Frontal cortex (tissue), 4 donors: ENCODE measurements at places on chromosomes 12 and 14.

GRCh38 chr12:48803675-48804074 is 14.6 kb upstream of the CACNB3 start:
- no peak for DNase-seq

GRCh38 chr12:98578392-98578791 is 15.1 kb upstream of the SLC25A3 start:
- DNase-seq = no peak

GRCh38 chr12:24460099-24460498 is 488.8 kb downstream of the BCAT1 start:
- DNase-seq = no peak

- DNase-seq = no peak
These were observed 215.3 kb upstream of the PKP2 start for GRCh38 chr12:33111850-33112249.

GRCh38 chr14:69945912-69946311 is 66.7 kb downstream of the SMOC1 start:
- no peak for DNase-seq
